ENCODE measurements at places on chromosomes 7 and 10.

- no peak for DNase-seq
Observed at GRCh38 chr7:4113976-4114375, 568.1 kb upstream of the FOXK1 start.

- DNase-seq: no peak
Observed at GRCh38 chr7:50197549-50197948, 104.5 kb upstream of the ZPBP start.

DNA sequence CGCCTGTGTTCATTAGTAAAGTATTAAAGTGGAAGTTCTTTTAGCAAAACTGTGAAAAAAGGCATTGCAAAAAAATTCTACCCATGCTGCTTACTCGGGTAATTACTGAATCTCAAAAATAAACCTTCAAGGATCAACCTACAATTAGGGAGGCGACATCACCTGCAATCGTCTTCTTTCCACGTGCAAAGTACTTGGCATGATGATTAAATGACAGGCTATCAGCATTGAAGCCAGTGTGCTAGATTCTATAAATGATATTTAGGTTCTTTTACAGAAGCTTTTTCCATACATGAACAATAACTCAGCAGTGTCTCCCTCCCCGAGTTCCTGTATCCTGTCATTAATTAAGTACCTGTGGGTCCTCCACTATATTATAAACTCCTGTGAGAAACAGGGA is 105.8 kb downstream of the SFMBT2 start:
- no peak for DNase-seq

DNA sequence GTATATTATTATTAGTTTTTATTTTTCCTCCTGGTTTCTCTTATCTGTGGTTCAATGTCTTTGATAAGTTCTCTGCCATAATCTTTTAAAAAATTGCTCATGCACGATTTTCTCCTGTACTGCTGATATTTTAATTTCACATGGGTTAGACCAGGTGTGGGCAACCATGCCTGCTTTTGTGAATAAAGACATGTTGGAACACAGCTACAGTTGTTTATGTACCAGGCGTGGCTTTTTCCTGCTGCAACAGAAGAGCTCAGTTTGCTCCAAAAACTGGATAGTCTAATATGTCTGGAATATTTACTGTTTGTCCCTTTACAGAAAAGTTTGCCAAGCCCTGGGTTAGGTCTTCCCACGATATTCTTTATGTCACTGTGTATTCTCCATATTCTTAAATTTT is 105.2 kb downstream of the VWC2 start:
- no peak for DNase-seq

DNA sequence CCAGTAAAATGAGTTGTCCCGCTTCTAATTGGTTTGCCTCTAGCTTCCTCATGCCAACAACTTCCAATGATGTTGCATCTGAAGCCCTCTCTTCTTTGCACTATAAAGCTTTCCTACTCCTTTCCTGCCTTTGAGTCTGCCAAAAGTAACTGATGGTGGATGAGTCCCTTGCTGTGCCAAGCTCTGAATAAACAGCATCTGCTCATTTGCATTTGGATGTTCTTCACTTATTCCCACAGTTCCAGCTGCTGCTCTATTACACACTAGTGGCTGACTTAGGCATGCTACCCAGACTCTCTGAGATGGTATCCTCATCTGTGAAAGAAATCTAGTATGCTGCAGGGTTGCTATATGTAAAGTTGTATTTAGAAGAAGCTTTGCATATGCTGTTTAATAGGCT is 24.9 kb downstream of the SFR1 start:
- no peak for DNase-seq

GRCh38 chr10:33388785-33389184 is 54.3 kb upstream of the NRP1 start:
- DNase-seq: no peak

GRCh38 chr7:108515630-108516029 is 10.3 kb downstream of the PNPLA8 start:
- no peak for DNase-seq

GRCh38 chr7:2307690-2308107 is 6.5 kb downstream of the SNX8 start:
- no peak for DNase-seq

GRCh38 chr7:138848056-138848980 is 50.3 kb upstream of the ATP6V0A4 start:
- DNase-seq: no peak

- no peak for DNase-seq
Observed at GRCh38 chr7:96287132-96287531, 34.8 kb downstream of the SLC25A13 start.

- no peak for DNase-seq
Observed at GRCh38 chr10:29542723-29543122, 92.0 kb downstream of the SVIL start.

DNA sequence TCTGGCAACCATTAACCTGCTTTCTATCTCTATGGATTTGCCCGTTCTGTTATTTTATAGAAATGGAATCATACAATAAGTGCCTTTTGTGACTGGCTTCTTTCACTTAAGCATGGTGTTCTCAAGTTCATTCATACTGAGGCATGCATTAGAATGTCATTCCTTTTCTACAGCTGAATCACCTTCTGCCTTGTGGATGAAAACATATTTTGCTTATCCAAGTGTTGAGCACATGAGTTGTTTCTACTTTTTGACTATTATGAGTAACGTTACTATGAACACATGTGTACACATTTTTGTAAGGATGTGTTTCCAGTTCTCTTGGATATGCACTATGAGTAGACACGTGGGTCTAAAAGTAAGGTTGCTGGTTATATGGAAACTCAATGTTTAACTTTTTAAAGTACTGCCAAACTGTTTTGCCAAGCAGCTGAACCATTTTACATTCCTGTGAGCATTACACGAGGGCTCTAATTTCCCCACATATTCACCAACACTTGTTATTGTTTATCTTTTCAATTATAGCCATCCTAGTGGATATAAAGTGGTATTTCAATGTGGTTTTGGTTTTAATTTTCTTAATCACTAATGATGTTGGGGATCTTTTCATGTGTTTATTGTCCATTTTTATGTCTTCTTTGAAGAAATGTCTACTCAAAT is 241.3 kb downstream of the FANK1 start:
- no peak for DNase-seq

DNA sequence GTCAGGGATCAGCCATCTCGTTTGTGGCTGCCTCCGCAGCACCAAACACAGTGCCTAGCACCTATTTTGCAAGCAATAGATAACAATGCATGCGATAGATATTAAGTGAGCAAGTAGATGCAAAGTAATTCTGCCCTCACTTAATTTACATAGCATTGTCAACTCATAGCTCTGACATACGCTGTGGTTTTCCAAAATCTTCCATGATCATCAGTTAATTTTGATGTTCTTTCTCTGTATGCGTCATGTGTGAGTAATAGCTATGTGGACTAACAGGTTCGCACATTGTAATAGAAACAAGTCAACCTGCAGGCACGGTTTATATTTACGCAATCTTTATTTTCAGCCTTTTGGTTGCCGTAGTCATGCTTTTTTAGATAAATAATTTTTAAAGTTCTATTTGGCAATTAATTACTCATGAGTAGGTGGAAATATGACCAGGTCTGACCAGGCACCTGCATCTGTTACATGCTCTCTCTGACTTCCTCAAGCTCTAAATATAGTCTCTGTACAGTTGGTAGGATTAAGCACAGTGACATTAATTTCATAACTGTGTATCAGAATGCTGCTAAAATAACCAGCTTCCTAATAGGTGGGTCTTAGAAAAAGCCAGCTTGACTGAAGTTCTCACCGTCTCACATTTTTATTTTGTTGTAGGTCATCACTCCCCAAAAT is 13.3 kb downstream of the MAP3K8 start:
- no peak for DNase-seq

GRCh38 chr7:136664537-136664936 is 203.9 kb upstream of the CHRM2 start:
- no peak for DNase-seq

All from activated effector memory CD4-positive, alpha-beta T cell treated with Interleukin-2 at 50 U/mL for 16 hours (primary cell).